Substantia nigra (tissue), 51 donors: ENCODE measurements at places on chromosomes 16 and 17.

DNA sequence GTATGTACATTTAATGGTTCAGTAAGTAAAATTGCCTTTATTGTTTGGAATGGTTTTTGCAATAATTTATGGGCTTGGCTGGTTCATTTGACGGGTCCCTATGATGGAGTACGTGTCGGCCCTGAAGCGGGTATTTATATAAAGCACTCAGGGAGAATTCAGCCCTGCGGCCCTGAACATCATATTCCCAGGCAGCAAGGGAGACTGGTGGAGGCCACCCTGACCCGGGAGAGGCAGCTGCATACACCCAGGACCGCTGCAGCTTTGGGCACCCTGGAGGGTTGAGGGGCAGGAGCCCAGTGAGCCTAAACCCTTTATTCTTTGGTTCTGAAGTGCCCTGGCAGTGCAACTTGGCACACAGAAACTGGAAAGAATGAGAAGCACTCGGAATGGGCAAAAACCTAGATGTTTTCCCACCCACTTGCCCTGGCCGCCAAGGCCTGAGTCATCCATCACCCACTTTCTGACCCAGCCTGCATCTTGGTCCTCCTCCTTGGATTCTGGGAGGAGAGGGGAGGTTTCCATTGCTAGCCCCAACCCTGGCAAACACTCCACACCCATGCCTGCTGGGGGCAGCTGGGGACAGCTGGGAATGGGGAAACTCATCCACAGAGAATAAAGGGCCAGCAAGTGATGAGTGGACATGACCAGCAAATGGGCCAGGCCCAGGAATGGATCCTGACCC, 162.2 kb upstream of the TNRC6C start:
- DNase-seq = no peak

DNA sequence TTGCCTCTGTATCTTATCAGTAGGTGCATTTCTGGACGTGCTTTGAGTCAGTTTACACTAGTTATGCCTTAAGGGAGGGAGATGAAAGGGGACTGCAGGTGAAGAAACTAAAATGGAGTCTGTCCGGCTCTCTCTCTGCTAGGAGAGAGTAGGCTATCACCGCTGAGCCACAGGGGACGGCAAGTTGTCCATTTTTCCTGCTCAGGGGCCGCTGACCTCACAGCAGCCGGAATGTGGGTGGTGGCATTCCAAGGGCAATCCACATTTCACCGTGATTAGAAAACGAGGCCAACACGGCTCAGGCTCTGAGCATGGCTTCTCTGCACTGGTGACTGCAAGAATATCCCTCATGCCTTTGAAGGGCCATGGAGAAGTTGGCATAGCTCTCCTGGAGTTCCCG, 19.0 kb upstream of the KLHDC4 start:
- no peak for DNase-seq

DNA sequence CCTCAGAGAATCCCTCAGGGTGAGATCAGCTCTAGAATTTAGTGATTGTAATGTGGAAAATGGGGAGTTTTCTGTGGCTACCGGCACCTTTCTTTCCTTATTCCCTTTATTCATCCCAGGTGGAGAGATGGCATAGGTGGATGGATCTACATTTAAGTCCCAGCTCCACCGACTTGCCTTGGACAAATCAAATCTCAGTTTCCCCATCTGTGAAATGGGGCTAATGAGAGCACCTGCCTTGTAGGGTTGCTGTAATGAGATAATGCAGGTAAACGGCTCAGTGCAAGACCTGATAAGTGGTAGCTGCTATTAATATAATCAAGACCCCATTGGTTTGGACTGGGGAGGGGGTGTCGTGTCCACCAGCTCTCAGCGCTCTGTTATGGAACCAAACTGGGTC, 40.5 kb downstream of the OTOA start:
- no peak for DNase-seq

GRCh38 chr16:75550211-75550662, 5.8 kb downstream of the TMEM231 start:
- peak; percentile 71 for DNase-seq

DNA sequence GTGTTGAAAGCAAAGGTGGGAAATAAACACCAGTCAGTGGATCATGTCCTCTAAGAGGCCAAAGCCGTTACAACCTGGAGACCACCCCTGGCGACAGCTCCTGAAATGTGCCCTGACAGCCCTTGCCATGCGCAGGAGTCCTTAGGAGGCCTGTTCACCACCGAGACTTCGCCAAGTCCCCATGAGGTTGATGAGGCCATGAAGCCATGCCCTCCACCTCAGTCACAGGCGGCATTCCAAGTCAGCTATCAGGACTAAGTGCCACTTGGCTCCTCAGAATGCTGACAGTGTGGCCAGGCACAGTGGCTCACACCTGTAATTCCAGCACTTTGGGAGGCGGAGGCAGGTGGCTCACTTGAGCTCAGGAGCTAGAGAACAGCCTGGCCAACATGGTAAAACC, 27.1 kb downstream of the ADAM11 start:
- no peak for DNase-seq

DNA sequence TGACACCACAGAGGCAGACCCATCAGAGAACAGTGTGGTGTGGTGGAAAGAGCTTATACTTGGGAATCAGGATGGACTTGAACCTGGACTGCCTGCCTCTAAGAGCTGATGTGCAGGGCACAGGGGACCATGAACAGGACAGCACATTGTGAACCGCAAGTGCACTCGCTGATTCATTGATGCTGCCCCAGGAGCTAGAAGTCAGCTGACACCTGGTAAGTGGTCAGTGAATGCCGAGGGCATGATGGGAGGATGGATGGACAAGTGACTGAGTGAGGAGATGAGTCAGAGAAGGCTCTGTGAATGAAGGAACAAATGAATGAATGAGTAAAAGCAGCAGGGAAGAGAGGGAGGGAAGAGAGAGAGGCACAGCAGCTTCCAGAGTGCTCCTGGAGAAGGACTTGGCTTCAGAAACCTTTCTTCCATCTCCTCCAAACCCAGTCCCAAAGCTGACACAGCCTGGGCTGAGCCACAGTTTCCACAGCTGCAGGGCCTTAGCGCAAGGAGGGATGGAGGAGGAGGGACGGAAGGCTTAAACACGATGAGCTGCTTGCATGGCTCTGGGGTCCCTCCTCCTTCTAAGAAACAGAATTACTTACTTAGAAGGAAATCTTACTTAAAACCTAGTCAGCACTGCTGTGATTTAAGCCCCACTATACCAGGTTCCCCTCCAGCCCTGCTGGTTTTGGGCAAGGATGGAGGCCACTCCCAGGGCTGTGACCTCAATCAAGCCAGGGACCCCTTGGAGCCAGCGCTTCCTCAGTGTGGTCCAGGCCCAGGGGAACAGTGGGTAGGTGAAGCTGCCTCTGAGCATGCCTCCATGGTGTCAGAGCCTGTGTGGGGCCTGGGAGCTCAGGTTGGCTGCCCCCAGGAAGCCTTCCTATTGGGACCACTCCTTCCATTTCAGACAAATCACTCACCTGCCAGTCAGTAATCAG, 184.6 kb downstream of the TMEM132E start:
- DNase-seq = no peak

DNA sequence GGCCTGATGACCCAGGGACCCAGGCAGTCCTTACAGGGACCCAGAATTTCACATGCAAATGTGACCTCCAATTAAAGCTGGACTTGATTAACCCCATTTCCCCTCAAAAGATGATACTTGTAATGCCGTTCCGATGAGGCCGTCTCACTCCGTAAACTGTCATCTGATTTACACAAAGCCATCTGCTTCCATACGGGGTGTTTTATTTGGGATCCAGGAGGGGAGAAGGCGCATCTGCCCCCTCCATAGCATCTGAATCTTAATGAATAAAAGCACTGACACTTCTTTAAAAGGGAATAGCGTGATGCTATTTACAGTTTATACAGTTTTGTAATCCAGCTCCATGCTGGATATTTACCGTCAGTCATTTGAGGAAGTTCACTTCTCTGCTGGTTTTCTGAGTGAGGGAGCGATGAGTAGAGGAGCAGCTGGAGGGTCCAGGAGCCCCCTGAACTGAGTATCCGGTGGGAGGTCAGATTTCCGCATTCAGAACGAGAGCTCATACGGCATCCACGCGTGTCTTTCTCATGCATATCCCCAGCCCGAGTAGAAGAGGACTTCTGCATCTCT, 452.7 kb downstream of the WWOX start:
- DNase-seq = no peak

DNA sequence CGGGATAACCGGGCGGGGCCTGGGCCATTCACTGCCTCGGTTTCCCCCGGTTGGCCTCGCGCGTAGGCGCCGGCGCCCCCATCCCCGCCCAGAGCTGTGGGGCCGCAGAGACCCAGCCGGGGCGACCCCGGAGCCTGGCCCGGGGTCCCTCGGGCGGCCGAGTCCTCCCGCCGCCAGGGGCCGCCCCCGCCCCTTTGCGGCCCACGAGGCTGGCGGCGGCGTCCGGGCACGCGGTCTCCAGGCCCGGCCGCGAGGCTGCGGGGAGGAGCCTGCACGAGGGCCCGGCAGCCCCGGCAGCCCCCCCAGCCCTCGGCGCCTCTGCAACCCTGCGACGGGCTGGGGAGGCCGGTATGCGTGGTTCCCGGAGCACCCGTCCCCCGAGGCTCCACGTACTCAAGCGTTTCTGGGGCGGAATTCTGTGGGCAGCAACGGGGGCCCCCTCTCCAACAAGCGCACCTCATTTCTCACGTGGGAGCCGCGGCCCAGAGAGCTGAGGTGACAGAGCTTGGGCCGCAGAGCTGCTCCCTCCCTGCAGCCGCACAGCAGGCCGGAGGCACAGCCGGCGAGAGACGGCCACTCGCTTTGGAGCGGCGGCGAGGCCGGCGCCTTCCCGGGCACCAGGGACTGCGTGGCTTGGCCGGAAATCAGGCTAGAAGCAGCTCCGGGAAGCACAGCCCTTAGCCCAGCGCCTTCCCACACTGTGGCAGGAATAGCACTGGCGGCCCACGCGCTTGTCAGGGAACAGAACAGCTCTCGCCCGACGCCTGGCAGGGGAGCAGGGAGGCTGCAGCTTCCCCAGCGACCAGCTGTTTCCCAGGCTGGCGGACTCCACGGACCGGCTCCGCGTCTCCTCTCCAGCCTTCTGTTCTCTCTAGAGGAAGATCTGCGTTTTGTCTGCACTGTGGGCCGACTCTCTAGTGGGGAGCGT, 867 bp upstream of the LIMD2 start:
- peak; percentile 38 for DNase-seq

DNA sequence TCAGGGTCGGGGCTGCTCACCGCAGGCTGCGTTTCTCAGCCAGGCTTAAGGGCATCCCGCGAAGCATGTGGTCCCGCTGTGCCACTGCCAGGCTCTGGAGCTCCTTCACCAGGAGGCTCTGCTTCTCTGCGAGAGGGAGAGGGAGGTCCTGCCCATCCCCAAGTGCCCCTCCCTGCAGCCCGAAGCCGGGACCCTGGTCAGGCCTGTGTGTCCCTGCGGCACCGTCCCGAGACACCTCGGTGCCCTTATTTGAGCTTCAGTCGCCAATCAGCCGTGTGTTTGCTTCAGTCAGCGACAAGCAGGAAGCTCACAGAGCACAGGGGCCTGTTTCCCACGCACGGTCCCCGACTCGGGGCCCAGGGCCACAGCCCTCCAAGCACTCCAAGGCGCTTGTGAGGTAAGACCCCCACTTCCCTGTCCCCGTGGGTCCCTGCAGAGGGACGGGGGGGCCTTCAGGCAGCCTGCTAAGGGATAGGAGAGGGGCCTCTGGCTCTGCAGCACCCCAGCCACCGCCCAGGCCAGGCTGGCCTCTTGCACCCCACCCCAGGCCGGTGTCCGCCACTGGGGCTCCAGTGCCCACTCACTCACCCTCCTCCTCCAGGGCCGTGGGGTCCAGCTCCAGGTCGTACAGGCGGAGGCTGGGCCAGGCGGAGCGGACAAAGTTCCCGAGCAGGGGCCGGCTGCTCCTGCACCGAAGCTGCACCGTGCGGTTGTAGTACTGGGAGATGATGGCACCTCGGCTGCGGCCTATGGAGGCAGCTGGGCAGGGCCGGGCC, 3.2 kb downstream of the TMC6 start:
- DNase-seq = no peak

DNA sequence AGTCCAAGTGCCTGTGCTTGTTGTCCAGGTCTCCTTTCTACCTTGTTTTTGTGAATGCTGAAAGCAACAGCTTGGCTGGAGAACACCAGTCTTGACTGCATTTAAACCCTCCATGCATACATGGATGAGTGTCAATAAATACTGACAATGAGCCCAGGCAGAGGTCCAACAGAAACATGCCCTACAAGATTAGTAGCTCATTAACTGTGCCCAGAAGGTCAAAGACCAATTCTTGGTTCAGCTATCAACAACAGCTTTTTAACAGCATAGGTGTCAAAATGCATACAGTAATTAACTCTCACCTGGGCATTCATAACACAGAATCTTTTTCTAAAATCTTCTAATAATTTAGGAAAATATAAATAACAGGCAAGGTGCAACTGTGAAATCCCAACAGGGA, 63.2 kb downstream of the N4BP1 start:
- DNase-seq = no peak

DNA sequence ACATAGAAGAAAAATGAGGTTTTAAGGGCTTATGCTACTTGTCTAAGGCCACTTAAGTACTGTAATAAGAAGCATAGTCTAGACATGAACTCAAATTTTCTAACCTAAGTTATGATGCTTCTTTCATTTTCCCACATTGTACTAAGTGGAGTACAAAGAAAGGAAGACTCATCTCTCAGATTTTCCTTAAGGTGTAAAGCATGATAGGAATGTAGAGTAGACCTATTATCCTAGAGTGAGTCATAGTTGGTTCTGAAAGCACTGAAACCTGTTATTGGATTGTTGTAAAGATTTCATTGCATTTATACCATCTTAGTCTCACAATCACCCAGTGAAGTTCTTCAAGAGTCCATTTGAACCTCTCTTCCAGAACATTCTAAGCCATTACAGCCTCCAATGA, 343.8 kb downstream of the TOX3 start:
- DNase-seq = no peak

GRCh38 chr17:30801671-30802070, 22.8 kb downstream of the CRLF3 start:
- no peak for DNase-seq

- no peak for DNase-seq
These were observed 9.3 kb upstream of the ASIC2 start for GRCh38 chr17:33302394-33302793.

DNA sequence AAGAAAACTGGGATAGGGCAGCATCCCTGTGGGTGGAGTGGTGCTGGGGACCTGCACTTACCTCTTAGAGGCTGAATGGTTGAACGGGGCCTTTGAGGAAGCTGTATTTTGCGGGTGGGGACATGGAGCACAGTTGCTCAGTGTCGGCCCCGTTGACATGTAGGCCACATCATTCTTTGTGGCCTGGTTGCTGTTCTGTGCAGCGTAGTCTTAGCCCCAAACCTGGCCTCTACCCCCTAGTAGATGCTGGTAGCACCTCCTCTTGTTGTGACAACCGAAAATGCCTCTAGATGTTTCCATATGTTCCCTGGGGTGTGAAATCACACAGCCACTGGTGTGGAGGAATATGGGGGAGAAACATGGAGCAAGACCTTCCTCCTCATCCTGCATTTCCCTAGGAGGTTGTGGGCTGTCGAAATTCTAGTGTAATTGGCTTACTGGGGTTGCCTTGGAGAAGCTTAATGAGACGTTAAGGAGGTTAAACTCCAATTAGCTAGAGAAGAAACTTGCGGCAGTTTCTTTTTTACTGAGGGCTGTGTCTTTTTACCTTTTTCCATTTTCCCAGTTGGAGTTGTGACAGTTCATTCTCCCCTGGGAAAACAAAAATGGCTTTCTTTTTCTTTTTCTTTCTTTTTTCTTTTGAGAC, 9.4 kb downstream of the ABCC1 start:
- DNase-seq = no peak
